ENCODE measurements at places on chromosomes 2 and 18.

GRCh38 chr2:180520206-180520605 lies 460.2 kb upstream of the UBE2E3 start:
- DNase-seq = no peak

DNA sequence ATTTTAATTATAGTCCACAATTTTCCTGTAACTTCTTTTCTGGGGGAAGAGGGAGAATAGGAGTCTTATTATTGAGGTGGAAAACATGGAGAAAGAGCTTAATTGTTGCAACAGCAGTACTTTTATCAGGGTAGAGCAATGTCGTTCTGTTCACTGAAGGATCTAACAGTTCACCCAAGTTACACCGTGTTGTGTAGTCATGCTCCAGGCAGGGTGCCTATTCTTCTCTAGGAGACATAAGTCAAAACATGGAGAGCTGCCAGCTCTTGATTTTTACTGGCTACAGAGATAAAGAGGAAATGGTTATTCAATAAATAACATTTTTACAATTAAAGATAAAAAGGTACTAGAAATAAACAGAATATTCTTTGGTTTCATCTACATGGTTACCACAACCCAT lies 594.3 kb upstream of the NETO1 start:
- DNase-seq = no peak

GRCh38 chr2:224903621-224904020 lies 138.6 kb downstream of the DOCK10 start:
- DNase-seq = no peak

DNA sequence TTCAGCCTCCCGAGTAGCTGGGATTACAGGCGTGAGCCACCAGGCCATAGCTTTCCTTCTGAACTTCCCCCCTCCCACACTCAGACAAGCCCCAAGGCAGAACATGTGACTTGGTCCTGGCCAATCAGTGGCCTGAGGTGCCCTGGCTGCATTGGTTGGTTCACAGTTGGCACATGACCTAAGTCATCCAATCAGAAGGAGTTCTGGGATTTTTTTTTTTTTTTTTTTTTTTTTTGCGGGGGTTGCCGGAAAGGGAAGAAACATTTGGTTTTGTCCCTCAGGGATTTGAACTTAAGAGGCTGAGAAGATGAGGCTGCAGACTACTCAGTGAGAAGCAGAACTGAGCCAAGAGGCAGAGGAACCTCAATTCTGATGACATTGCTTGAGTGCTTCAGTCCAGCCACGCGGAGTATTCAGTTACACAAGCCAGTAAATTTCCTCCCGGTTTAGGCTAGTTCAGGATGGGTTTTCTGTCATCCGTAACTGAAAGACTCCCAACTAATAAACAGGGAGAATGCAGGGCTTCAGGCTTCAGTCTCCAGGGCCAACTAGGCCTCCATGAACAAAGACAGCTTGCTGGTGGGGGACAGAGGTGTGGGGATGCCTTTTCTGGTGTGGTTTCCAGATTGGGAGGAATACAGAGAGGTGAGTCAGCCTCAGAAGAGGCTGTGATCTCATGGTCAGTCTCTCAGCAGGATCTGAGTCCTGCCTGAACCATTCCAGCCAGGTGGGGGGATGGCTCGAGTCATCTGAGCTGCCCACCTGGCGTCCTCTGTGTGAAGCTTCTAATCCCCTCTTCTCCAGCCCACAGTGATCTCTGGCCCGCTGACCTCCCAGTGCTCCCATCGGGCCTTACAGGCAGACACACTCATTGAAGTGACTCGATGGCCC lies 9.2 kb downstream of the PTMA start:
- DNase-seq = no peak

DNA sequence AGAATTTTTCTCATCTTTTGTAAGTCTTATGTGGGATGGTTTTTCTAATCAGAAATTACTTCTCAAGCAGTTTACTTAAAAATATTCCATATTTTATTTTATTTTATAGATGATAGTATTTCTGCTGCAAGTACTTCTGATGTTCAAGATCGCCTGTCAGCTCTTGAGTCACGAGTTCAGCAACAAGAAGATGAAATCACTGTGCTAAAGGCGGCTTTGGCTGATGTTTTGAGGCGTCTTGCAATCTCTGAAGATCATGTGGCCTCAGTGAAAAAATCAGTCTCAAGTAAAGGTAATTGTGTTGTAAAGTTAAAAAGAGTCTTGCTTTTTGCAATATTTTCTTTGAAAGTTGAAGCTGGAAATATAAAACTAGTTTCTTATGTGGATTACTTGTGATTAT lies 76.2 kb downstream of the EML4 start:
- no peak for DNase-seq

- no peak for DNase-seq
Observed at GRCh38 chr18:63319383-63320122, at the start of gene BCL2. TSS of gene BCL2 (minus strand) at chr18:63319769.
